ENCODE measurements at places on chromosomes 12 and 14. TPM values are rescaled to one million over a fixed set of nuclear protein-coding genes. Genes with fewer than 3 reads are reported as not detected.
A peak's percentile ranks its signal among the peaks of the same experiment; 100 is the strongest.

ENO2 gene
- 10.1 TPM for polyA plus RNA-seq

DNA sequence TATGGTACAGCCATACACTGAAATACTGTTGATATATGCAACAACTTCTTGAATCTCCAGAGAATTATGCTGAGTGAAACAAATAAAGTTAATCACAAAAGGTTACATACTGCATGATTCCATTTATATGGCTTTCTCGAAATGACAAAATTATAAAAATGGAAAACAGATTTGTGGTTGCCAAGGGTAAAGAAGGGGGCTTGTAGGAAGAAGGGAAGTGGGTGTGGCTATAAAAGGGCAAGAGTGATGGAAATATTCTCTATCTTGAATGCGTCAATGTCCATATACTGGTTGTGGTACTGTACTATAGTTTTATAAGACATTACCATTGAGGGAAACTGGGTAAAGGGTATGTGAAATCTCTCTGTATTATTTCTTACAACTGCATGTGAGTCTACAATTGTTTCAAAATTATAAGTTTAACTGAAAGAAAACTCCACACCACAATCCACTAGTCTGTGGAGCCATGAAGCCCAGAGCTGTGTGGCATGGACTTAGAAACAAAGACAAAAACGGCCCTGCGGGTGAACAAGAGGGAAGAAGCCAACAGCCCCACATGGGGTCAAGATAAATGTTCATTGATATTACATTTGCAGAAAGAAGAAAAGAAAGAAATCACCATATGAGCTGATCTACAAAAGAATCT lies 18.3 kb upstream of the TSPAN11 start:
- H3K36me3 ChIP-seq: no peaks in the 10 kb centered on the region
- H3K4me1 ChIP-seq: no peaks in the 10 kb centered on the region
- H3K27me3 ChIP-seq: no peaks in the 10 kb centered on the region
- no peak for DNase-seq
- H3K27ac ChIP-seq: no peak overlapping the region
- no peak overlapping the region for H3K4me3 ChIP-seq

DHRS2 gene
- 9.7 TPM for polyA plus RNA-seq

DNA sequence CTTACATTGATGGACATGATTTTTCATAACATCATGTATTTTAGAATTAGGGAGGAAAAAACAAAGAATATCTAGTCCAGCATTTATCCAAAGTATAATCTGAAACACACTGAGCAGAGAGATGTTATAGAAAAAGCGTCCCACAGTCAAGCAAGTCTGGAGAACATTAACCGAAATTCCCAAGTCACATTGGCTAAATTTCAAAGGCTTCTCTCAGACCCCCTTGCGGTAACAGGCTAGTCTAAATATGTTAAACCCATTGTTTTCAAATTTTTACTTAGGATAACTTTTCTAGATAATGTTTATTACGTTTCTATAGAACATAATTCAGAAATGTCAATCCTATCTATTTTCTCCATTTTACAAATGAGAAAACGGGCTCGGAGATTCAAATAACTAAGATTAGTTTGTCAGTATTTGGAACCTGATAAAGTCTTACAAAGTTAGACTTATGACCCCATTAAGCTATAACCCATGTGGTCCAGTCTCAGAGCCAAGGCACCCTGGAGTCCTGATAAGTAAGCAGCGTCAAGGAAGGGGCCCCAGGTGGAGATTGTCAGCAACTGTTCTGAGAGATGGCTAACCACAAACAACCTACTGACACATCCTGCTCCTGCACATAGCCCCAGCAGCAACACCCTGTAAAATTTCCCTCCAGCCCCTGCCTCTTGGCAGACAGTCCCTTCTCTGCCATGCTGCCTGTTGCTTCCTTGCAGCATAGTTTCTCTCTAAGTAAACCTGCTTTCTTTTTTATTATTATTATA lies 220.6 kb upstream of the TMEM260 start:
- no peak overlapping the region for H3K4me3 ChIP-seq
- no peak for DNase-seq
- H3K36me3 ChIP-seq: no peaks in the 10 kb centered on the region
- H3K27ac ChIP-seq: no peak overlapping the region
- H3K27me3 ChIP-seq: no peaks in the 10 kb centered on the region
- H3K4me1 ChIP-seq: peaks cover 8% of the 10 kb centered on the region

ASCL1 gene
- 0.10 TPM for polyA plus RNA-seq

GRCh38 chr12:20434996-20435395 lies 66.7 kb downstream of the PDE3A start:
- no peaks in the 10 kb centered on the region for H3K4me1 ChIP-seq
- no peaks in the 10 kb centered on the region for H3K27me3 ChIP-seq

DNA sequence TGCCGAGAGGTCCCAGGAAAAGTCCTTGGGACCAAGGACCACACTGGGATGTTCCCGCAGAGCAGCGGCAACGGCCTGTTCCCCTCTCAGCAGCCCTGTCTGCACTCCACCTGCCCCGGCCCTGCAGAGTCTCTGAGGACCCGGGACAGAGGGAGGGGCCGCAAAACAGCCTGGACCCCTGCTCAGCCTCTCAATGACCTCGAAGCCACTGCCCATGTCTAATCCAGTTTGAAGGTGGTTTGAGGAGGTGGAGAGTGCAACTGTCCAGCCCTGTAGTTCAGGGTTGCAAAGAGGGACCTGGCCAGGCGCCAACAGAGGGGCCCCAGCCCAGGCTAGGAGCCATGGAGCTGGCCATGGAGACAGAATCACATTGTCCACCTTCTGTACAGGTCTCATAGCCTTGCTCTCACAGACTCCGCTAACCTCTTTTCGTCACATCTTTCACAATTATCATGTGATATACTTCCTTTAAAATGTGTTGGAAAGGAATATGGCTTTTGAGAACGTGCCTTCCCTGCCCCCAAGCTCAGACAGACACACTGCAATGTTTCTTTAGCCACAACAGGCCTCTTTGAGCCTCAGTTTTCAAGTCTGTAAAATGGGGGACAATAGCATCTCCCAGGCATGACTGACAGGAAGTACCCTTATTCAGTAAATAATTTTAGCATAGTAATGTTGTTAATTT lies 49.3 kb downstream of the ACTN1 start:
- no peak for DNase-seq
- peaks cover under 1% of the 10 kb centered on the region for H3K36me3 ChIP-seq
- no peak overlapping the region for H3K27ac ChIP-seq
- peaks cover 42% of the 10 kb centered on the region for H3K4me1 ChIP-seq
- H3K4me3 ChIP-seq: peak overlapping the region; percentile 3
- no peaks in the 10 kb centered on the region for H3K27me3 ChIP-seq

SOAT2 gene
- polyA plus RNA-seq: 0.28 TPM

DNA sequence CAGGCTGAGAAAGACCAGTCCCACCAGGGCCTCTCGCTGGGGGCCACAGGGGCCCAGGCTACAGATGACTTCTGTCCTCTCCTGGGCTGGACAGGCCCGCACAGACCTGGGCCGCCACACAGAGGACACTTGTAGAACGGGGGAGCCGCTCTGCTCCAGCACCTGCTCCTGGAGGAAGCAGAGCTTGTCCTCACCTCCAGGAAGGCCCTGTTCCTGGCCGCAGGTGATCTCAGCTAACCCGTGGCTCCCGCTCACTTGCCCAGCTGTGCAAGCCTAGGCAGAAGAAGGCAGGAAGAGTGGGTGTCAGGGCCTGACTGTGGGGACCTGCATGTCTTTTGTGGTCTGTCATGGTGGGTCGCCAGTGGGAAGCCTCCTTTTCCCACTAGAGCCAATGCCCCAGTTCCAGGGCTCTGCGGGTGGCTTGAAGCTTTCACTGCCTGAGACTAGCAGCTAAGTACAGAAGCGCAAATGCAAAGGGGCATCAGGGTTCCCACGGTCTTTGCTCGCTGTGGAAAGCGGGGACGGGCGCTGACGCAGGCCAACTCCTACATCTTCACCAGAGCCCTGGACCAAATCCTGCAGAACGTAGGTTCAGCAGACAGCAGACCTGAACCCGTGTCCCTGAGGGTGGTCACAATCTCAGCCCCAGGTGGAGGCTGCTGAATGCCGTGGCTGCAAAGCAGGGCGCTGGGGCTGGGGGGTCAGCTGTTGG lies 8.8 kb upstream of the CEP170B start:
- no peaks in the 10 kb centered on the region for H3K4me1 ChIP-seq
- H3K27me3 ChIP-seq: peaks cover 13% of the 10 kb centered on the region
- no peak for DNase-seq
- H3K36me3 ChIP-seq: no peaks in the 10 kb centered on the region

DNA sequence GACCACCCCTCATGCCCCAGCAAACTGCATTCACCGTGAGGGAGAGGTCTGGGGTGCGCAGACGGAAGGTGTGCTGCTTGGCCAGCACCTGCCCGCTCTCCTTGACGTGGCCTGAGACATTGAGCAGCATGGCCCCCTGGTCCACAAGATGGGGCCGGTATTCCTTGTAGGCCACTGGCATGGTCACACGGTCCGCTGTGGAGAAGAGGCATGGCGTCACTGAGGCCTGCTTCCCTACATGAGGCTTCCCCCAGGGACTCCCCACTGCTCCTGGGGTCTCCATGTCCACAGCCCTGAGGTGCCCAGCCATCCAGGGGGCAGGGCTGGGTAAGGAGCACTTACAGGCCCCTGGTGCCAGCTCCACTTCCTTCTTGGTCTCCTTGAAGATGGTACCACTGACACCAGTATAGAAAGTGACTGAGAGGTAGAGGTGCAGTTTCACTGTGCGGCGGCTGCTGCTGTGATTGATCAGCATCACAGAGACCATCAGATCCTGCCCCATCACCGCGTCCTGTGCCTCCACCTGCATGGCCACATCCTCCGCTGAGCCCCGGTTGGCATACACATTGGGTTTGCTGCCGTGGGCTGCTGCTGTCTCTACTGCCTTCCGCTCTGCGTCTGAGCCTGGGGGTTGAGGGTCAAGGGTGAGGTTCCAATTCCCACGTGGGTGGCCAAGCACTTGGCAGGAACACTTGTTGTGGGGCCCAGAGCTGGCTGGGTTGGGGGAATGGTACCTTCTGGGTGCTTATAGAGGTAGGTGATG lies 8.2 kb downstream of the TGM1 start:
- H3K4me3 ChIP-seq: no peak overlapping the region
- no peaks in the 10 kb centered on the region for H3K27me3 ChIP-seq
- H3K4me1 ChIP-seq: peaks cover 12% of the 10 kb centered on the region
- H3K36me3 ChIP-seq: no peaks in the 10 kb centered on the region
- no peak for DNase-seq

DNA sequence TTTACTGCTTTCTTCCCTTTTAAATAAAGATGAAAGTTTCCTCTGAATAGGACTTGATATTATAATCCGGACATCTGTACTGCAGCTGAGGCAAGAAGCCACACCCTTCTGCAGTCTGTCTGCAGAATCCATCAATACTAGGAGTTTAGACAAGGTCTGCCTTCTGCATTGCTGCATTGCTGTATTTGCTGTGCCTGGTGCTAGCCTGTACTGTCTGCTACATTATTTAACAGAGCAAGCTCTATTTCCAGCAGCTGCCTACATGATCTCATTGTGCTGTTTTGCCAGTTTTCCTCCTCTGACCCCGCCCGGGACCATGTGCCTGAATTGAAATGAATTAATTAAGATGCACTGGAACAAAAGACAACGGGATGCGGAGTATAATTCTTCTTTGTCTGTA lies 1.7 kb downstream of the TUBA1A start:
- peaks cover 26% of the 10 kb centered on the region for H3K36me3 ChIP-seq
- H3K27ac ChIP-seq: peak overlapping the region; percentile 98
- no peaks in the 10 kb centered on the region for H3K27me3 ChIP-seq

GPD1 gene
- 1.6 TPM for polyA plus RNA-seq

DNA sequence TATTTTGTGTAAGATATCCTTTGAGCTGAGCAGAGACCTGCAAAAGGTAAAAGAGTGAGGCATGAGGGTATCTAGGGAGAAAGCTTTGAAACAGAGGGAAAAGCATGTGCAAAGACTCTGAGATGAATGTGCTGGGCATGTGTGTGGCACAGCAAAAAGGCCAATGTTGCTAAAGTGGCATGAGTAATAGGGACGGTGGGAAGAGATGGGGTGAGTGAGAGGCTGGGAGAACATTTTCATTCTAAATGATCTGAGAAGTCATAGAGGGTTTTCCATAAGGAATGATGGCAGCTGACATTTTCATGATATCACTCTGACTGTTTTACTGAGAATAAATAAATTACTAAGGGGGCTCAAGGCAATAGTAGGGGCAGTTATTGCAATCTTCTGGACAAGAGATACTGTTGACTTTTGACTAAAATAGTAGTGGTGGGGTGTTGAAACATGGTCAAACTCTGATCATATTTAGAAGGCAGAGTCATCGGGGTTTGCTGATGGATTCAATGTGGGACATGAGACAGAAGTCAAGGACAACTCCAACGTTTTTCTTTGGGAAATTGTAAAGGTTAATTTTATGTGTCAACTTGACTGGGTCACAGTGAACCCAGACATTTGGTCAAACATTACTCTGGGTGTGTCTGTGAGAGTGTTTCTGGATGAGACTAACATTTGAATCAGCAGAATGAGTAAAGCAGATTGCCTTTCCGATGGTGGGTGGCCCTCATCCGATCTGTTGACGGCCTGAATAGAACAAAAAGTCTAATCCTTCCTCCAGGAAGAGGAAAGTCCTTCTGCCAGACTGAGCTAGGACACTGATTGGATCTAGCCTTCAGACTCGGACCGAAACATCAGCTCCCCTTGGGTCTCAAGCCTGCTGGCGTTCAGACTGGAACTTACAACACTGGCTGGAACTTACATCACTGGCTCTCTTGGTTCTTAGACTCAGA lies 193.9 kb upstream of the PLXNC1 start:
- H3K27ac ChIP-seq: no peak overlapping the region
- no peaks in the 10 kb centered on the region for H3K27me3 ChIP-seq
- no peak overlapping the region for H3K4me3 ChIP-seq
- no peaks in the 10 kb centered on the region for H3K36me3 ChIP-seq
- no peaks in the 10 kb centered on the region for H3K4me1 ChIP-seq

PTPN6 gene
- polyA plus RNA-seq: 41.2 TPM

- no peaks in the 10 kb centered on the region for H3K36me3 ChIP-seq
- no peaks in the 10 kb centered on the region for H3K27me3 ChIP-seq
- H3K4me1 ChIP-seq: no peaks in the 10 kb centered on the region
- H3K4me3 ChIP-seq: no peak overlapping the region
- no peak overlapping the region for H3K27ac ChIP-seq
Measured at GRCh38 chr12:43638806-43639205, 86.8 kb upstream of the ADAMTS20 start.

DNA sequence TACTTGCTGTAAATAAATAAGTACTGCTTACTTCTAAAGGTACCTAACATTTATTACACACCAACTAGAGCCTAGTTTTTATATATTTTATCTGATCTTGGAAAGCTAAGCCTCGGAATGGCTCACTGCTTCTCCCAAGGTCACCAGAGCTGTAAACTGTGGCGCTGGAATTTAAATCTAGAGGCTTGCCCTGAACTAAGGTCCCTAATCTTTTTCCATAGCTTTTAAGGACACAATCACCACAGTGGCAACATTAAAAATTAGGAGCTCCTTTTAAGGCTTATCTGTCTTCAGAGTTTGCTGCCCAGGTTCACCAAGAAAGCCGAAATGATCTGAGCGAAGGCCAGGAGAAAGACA lies 670 bp downstream of the CCNB1IP1 start:
- peaks cover 15% of the 10 kb centered on the region for H3K36me3 ChIP-seq
- peak overlapping the region; percentile 95 for H3K27ac ChIP-seq
- peak overlapping the region; percentile 66 for H3K4me3 ChIP-seq
- H3K4me1 ChIP-seq: peaks cover 47% of the 10 kb centered on the region

MSRB3 gene
- polyA plus RNA-seq: 26.4 TPM

- DNase-seq: no peak
- no peaks in the 10 kb centered on the region for H3K27me3 ChIP-seq
- no peak overlapping the region for H3K27ac ChIP-seq
- no peaks in the 10 kb centered on the region for H3K4me1 ChIP-seq
- peaks cover 8% of the 10 kb centered on the region for H3K36me3 ChIP-seq
Measured at GRCh38 chr14:65664436-65664835, 251.9 kb downstream of the FUT8 start.

All from stomach (tissue), 19 donors.